Activated T-helper 1 cell treated with anti-CD3 and anti-CD28 coated beads, Interleukin-12 subunit alpha, Interleukin-12 subunit beta, Interleukin-2, Interleukin-4 antibody, amounts not matched to agents 30 ng/mL and 10 ng/mL and 1 ng/mL, durations not matched to agents 14 hours and 24 hours and 36 hours (primary cell): ENCODE measurements at places on chromosomes 11 and 22. TPM values are rescaled to one million over a fixed set of nuclear protein-coding genes. Genes with fewer than 3 reads are reported as not detected.

The MEI1 gene
- 22.3 TPM in 2 replicates for total RNA-seq

The PRDM11 gene
- 1.3 and 2.2 TPM in 2 replicates for total RNA-seq

The MRGPRE gene
- total RNA-seq, result not detected in 2 replicates

The SLC22A6 gene
- total RNA-seq, result not detected in 2 replicates

The LMO2 gene
- total RNA-seq, result not detected in 2 replicates

GRCh38 chr11:115475564-115475963 is 28.7 kb downstream of the CADM1 start:
- DNase-seq, result no peak

- DNase-seq, result no peak
These were observed 6.8 kb upstream of the CACNA1I start for GRCh38 chr22:39563571-39564428.

DNA sequence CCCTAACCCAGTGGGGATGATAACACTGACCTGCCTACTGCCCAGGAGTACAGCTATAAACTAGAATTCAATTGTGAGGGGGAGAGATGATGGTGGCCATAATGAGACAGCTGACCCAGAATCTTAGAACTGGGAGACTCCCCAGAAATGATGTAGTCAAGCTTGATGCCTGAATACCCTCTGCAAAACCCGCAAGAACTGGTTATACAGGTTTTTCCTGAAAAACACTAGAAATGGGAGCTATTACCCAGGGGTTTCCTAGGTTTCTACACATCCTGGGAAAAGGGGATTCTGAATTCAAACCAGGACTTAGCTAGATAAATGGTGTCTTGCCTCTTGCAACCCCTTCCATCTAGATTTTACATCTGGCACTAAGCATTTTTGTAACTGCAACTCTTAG is 113.8 kb upstream of the NARS2 start:
- no peak for DNase-seq

DNA sequence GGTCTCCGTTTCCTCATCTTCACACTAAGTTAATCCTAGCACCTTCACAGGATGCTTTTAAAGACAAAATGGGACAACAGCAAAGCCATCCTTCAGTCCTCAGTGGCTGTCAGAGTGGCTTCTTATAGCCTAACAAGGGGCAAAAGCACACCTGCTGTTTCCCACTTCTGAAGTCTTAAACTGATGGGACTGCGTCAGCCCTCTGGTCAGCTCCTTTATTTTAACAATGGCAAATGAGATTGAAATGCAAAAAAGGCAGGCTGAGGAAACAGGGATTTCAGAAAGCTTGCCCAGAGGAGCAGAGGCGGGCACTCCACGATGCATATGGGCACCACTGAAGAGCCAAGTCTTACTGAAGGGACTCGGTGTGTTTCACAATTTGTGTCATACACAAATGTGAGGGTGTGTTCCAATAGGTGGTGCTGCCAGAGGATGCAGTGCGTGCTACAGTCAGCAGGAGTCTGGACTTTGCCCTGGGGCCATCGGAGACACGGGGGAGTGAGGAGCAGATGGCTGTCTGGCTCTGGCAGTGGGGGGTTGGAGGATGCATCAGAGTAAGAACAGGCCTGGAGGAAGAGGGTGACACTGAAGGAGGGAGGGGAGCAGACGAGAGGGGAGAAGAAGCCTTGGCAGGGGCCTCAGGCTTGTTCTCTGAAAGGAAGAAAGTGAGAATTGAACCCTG is 47.3 kb downstream of the TENM4 start:
- no peak for DNase-seq

DNA sequence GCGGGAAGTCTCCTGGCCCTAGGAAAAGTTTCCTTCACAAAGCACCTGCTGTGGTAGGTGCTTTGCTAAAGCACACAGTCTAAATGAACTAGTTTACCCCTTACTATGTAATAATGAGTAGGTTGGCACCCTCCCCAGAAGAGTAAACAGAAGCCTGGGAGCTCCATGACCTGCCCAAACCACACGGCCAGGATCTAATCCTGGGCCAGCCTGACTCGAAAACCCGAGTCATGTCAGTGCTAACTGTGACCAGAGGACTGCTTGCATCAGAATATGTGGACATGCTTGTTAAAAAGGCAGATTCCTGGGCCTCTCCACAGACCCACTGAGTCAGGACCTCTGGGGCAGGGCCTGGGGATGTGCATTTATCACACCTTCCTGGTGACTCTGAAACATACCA is 67.7 kb downstream of the PANX1 start:
- no peak for DNase-seq

DNA sequence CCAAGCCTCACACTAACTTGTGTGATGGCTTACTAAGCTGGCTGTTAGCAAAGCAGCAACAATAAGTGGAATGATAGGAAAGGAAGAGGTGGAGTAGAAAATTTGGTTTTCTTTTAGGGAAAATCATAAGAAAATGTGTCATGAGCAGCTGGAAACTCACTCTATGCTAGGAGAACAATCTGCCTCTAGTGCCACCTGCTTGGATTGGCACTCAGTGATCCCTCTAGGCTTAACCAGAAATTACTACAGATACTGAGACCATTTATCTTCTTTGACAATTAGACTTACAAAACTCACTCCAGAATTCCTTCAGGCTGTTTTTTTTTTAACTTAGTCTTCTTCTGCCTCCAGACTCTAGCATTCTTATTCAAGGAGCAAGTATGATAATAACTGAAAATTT is 117.3 kb downstream of the CD44 start:
- no peak for DNase-seq

GRCh38 chr22:45240104-45240809 is 437 bp downstream of the KIAA0930 start:
- DNase-seq, result peak; percentile 5

GRCh38 chr11:47001781-47002181 is 65.2 kb downstream of the CSTPP1 start:
- no peak for DNase-seq

- no peak for DNase-seq
These were observed 3.0 kb upstream of the MYBPC3 start for GRCh38 chr11:47355283-47356128.

DNA sequence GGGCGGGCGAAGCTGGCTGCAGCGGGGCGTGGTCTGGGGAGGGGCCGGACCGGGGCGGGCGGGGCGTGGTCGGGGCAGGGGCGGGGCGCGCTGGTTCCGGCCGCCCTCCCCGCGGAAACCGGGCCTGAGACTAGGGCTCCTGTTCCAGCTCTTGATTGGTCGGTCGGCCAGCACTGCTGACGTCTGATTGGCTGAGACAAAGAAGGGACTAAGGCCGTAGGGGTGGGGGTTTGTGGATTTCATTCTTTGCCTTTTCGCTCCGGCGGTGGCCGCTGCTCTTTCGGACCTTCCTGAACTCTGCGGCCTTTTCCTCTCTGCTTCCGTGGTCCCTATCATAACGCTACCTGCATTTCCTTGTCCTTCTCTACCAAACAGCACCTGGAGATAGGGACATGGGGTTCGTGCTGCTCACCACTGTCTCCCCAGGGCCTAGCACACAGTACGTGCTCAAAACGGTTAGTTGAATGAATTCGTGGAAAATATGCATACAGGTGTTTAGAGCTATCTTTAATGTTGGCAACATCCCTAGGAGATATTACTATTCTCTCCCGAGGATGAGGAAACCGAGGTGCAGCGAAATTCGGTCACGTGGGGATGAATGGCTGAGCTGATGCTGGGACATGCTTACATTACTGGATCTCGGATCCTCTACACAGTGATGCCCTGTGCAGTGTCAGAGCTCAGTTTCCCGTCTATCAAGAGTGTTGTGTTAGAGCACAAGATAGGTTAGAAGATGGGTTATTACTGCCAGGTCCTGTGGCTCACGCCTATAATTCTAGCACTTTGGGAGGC is 62.8 kb downstream of the NFAM1 start:
- peak; percentile 82 for DNase-seq

- no peak for DNase-seq
These were observed 124.3 kb downstream of the TRIM29 start for GRCh38 chr11:120013325-120014250.

DNA sequence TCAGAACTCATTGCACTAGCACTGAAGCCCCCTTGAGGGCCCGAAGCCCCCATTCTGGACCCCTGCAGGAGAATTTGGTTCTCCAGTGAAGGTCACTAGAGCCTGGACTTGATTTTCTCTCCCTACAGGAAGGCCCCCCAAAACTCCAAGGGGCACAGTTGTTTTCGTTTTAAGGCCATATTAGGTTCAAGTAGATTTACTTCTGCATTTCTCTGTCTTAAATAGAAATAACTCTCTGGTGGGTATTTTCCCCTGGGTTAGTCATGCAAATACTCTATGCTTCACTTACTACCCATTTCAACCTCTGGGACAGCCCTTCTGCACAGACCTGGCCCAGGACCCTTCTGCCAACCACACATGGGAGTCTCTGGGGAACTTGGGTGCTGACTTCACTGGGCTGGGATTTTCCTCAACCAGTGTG is 41.6 kb downstream of the WEE1 start:
- no peak for DNase-seq

DNA sequence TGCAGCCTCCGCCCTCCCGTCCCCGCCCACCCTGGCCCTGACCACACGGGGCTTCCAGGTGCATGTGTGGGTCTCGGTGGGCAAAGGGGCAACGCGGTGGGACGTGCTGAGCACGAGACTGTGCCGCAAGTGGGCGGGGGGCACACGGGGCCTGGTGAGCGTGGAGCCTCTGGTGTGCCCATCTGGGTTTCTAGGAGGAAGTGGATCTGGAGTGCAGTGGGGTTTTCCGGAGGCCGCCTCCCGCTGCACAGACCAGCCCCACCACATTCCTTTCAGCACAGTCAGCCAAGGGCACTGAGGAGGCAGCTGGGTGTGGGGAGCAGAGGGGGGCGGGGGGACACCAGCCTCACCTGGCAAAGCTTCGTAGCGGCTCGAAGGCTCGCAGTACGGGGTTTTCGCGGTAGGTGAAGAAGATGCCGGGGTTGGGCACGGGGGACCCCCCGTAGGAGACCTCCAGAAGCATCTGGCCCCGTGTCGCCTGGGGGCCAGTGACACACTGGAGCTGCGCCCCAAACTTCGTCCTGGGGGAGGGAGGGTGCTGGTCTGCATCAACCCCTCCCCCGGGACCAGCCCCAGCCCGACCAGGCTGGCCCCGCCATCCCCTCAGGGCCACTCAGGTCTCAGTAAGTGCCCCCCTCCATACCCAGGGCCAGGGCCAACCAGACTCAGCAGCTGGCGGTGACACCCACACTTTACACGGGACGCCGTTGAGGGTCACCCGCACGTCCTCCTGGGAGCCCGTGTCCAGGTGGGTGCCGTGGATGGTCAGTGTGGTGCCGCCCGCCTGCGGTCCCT is 12.4 kb upstream of the MAPK11 start:
- no peak for DNase-seq

DNA sequence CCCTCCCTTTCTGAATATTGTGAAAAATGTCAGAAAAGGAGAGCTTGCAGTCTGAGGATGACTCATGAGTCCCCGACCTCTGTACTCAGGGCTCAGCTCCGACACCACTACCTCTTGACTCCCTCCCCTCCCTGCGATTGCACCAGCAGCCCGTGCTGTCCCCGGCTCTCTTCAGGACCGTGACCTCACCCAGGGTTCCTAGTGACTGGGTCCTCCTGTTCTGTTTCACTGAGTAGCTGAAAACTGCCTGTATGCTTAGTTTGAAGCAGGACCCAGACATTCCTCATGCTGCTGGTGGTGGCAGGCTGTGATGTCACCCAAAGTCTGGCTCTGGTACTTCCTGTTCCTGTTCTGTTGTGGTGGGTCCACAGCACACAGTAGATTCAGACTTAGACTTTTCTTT is 11.7 kb downstream of the PHRF1 start:
- peak; percentile 60 for DNase-seq

DNA sequence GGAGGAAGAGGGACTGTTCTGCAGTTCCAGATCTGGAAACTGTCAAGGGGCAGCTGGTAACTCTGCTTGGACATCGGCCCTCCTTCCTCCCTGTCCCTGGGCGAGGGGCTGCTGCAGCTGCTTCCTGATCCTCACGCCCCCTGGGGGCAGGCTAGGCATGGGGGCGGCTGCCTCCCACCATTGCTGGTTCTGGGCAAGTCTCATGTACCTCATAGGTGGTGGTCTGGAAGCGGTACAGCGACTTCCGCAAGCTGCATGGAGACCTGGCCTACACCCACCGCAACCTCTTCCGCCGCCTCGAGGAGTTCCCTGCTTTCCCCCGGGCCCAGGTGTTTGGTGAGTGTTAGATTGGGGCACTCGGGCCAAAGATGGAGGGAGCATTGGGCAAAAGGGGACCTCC is 5.0 kb downstream of the SNX15 start:
- DNase-seq, result no peak

- DNase-seq, result no peak
These were observed 298.3 kb downstream of the NTM start for GRCh38 chr11:131668500-131669400.

DNA sequence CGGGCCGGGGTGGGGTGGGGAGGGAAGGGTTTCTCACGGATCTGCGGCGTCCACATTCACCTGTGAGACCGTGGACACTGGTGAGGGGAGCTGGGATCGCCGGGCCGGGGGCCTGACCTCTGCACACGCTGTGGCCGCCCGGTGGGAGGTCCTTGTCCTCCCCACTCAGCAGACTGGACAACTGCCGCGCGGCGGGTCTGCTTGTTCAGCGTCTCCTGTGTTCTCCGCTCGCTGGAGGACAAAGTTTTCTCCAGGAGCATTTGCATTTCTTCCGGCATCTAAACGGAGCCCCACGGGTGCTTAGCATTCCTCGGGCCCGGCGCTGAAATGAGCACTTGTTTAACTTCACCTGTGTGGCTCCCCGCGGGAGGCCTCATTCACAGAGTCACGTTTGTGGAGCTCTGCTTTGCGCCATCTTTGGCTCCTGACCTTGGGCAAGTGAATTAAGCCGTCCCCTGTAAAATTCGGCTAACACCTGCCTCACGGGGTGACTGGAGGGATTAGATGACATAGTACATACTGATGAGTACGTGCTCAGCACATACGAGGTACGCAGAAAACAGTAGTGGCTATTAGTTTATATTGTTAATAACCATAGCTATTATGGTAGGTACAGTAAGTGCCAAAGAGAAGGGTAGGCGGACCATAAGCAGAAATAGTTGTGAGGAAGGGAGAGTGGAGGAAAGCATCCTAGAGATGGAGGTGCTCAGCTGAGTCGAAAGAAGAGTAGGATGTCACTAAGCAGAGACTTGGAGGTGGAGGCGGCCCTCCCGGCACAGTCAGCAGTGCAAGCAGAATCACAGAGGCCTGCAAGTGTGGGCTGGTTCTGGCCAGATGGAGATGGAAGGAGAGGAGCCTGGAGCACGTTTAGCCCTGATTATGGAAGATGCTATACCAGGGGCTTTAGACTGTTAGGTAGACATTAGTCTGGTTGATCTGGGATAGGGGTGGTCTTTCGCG is 885 bp downstream of the TRMU start:
- DNase-seq, result no peak

- no peak for DNase-seq
These were observed 12.3 kb downstream of the LRRC32 start for GRCh38 chr11:76658231-76658630.

DNA sequence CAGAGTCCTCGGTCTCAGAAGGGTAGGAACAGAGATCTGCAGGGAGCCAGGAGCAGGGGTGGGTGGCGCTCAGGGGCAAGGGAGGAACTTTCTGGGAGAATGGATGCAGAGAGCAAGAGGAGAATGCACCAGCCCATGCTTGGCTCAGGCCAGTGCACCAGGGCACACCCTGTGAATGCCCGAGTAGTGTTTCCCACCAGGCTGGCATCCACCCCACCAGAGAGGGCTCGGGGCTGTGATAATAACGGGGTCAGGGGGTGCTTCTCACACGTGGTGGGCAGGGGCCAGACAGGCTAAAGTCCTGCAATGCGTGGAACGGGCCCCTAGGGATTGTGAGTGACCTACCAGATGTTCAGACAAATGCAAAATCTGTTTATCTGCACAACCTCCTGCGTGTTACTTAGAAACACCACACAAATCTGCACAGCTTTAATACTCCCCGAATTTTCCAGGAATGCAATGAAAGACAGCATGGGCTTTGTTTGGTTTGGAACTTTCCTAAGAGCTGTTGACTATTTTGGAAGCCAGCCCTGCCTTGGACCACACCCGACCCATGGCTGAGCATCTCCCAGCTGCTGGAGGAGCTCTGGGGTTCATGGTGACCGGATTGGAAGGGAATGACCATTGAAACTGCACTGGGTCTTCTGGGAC is 368.3 kb downstream of the SHANK2 start:
- DNase-seq, result no peak
